Osteoblast (primary cell): ENCODE measurements at places on chromosomes 16 and 17. TPM values are rescaled to one million over a fixed set of nuclear protein-coding genes. Genes with fewer than 3 reads are reported as not detected.

Gene PRDM7
- not detected in 2 replicates for total RNA-seq

Gene RAB37
- under 0.01 and 0.36 TPM in 2 replicates for total RNA-seq

Gene EVPLL
- total RNA-seq = not detected in 2 replicates

Gene TMEM98
- 103 and 121 TPM in 2 replicates for total RNA-seq

Gene GAST
- total RNA-seq = not detected in 2 replicates

Gene THOC6
- total RNA-seq = 21.8 and 23.5 TPM in 2 replicates

Gene FBXL20
- total RNA-seq = 20.3 and 22.1 TPM in 2 replicates
